ENCODE measurements at places on chromosomes 1 and 21. TPM values are rescaled to one million over a fixed set of nuclear protein-coding genes. Genes with fewer than 3 reads are reported as not detected.

The LCE4A gene
- total RNA-seq: not detected

The FCER1G gene
- total RNA-seq: 0.47 TPM

The ATP1A4 gene
- total RNA-seq: not detected

The TMEM69 gene
- 9.5 TPM for total RNA-seq

The FAM167B gene
- total RNA-seq: 1.7 TPM

The GJB4 gene
- not detected for total RNA-seq

The CCDC27 gene
- total RNA-seq: not detected

The ATXN7L2 gene
- 1.0 TPM for total RNA-seq

The VHLL gene
- 0.09 TPM for total RNA-seq

The GUCA2B gene
- not detected for total RNA-seq

All from endothelial cell of coronary artery (primary cell).